ENCODE measurements at places on chromosomes 3 and 15. TPM values are rescaled to one million over a fixed set of nuclear protein-coding genes. Genes with fewer than 3 reads are reported as not detected.

KNG1 gene
- total RNA-seq: not detected

KLF15 gene
- 0.63 TPM for total RNA-seq

FANCD2OS gene
- total RNA-seq: 2.3 TPM

HRG gene
- total RNA-seq: not detected

MKRN3 gene
- total RNA-seq: 0.07 TPM

SPSB4 gene
- not detected for total RNA-seq

SEMA7A gene
- total RNA-seq: 20.0 TPM

RBM5 gene
- total RNA-seq: 30.3 TPM

TRPM1 gene
- 0.07 TPM for total RNA-seq

MCF2L2 gene
- total RNA-seq: 0.28 TPM

ZNF502 gene
- 1.7 TPM for total RNA-seq

FBXL22 gene
- total RNA-seq: 5.7 TPM

MYZAP gene
- 5.1 TPM for total RNA-seq

MON1A gene
- total RNA-seq: 15.4 TPM

OIP5 gene
- total RNA-seq: 15.5 TPM

EDEM1 gene
- total RNA-seq: 34.1 TPM

CTXND1 gene
- not detected for total RNA-seq

GOLGA8G gene
- total RNA-seq: not detected

PARP15 gene
- 0.19 TPM for total RNA-seq

NMNAT3 gene
- 2.5 TPM for total RNA-seq

CHRNA7 gene
- total RNA-seq: 0.28 TPM

GOLGA6L7 gene
- total RNA-seq: not detected

GOLGA6L1 gene
- not detected for total RNA-seq

EPHB3 gene
- total RNA-seq: 23.4 TPM

FANCI gene
- total RNA-seq: 25.8 TPM

CYP8B1 gene
- total RNA-seq: not detected

FGF12 gene
- 0.14 TPM for total RNA-seq

MYO1E gene
- 80.5 TPM for total RNA-seq

EIF2A gene
- total RNA-seq: 158 TPM

SLC2A2 gene
- total RNA-seq: not detected

PLA2G4E gene
- 5.1 TPM for total RNA-seq

SIDT1 gene
- 1.4 TPM for total RNA-seq

ACAA1 gene
- total RNA-seq: 81.7 TPM

ALDH1A2 gene
- total RNA-seq: not detected

TRIP4 gene
- 7.8 TPM for total RNA-seq

PLSCR2 gene
- not detected for total RNA-seq

SERPINI1 gene
- total RNA-seq: 3.8 TPM

HTR3E gene
- not detected for total RNA-seq

NAALADL2 gene
- 0.23 TPM for total RNA-seq

EFHB gene
- total RNA-seq: 0.35 TPM

UPK1B gene
- total RNA-seq: 179 TPM

DNAH1 gene
- total RNA-seq: 0.42 TPM

All from airway epithelial cell (primary cell).